ENCODE measurements at places on chromosomes 4 and X.

DNA sequence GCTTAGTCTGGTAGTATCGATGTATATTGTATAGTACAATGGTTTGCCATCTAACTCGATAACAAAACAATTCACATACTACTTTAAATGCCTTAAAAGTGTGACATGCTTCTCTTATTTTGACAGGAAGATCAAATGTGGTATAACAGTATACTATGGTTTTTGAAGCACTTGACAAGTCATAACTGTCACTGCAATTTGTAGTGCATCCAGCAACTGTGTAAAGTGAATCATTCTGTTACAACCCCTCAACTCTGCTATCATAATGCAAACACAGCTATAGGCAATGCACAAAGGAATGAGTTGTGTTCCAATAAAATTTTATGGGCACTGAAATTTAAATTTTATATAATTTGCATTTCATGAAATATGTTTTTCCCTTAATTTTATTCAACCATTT lies 14.0 kb downstream of the RAP1GDS1 start:
- no peak for DNase-seq

DNA sequence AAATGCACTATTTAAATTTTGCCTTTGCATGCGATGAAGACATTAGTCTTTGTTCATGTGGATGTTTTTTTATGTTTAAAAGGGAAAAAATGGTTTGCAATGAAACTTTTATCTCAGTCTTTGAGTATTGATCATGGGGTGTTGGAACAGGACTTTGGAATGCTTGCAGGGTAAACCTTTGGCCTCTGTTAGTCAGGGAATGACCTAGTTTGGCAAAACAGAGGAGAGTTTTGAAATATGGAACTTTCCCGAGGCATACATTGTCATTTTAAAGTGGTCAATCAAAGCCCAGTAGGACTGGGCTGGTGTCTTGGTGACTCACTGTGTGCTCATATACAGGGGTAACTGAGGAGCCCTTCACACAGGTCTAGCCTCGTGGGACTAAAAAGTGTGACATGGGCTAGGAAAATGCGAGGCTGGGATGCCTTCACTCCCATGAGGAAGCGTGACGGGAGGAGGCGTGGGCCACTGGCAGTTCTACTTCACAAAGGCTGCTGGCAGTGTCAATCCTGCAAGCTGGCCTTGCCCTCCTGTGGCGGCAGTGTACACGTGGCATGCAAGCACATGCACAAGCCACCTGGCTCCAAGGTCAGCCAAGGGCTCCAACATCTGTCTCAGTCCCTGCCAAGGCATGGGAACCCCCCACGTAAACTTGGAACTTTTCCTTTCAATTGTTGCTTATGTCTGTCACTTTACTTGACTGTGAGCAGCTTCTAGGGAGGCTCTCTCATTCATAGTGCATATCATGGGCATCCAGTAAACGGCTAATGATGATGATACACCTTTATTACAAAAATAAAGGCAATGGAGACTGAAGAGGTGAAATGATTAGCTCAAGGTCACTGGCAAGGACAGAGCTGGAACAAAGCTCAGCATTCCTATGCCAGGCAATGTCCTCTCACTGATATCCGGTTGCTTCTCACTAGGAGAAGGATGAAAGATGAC lies 5.2 kb upstream of the F11 start:
- DNase-seq: no peak

DNA sequence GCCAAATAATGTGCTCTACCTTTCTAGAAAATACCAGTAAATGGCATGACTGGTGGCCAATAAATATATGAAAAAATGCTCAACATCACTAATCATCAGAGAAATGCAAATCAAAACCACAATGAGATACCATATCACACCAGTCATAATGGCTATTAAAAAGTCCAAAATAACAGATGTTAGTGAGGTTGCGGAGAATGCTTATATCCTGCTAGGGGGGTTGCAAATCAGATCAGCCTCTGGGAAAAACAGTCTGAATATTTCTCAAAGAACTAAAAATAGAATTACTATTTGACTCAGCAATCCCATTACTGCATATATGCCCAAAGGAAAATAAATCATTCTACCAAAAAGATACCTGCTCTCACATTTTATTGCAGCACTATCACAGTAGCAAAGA lies 115.1 kb downstream of the RASGEF1B start:
- no peak for DNase-seq

DNA sequence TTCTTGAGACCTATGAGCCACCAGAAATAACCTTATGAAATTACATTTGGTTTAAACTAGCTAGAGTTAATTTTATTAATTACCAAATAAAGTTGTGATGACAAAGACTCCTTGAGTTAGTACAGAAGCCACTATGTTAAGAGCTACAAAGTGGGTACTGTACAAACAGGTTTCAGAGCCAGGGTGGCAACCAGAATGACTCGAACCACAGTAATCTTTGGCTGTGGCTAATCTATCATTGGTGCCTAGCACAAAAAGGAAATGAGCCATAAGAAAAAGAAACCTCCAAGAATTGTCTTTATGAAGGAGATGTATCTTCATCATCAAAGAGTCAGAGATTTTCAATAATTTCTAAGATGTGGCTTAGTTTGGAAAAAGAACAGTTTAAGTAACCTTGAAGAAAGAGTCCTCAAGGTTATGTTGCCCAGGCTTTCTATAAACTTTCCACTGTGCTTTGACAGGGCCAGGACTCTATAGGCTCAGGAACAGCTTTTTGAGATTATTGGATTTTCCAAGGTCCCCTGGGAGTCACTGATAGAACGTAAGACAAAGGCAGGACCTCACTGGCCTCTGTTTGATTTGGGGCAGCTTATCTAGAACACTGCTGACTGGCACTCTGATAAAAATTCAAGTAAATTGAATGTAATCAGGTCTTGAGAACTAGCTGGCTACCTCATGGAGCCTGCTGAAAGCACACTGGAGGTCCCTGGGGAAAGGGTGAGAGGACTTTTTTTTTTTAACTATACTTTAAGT lies 777.7 kb downstream of the STIM2 start:
- DNase-seq: no peak

GRCh38 chr4:4875611-4876010 lies 16.1 kb downstream of the MSX1 start:
- no peak for DNase-seq

DNA sequence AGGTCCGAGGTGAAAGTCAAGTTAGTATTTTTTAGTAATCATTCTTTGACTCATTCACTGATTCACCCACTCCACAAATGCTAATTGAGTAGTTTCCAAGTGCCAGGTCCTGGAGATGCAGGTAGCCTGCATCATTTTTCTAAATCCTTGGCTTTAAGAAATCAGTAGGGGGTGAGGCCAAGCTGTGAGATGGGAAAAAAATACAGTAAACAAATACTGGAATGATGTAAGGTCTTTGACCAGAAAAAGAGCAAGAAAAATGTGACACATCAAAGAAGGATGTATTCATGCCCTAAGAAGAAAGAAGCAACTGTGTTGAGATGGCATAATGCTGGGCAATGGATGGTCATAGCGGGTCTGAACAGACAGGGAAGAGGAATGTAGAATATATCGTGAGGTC lies 1386.6 kb downstream of the PCDH7 start:
- DNase-seq: no peak

GRCh38 chr4:114519368-114519767 lies 79.2 kb upstream of the UGT8 start:
- DNase-seq: no peak

DNA sequence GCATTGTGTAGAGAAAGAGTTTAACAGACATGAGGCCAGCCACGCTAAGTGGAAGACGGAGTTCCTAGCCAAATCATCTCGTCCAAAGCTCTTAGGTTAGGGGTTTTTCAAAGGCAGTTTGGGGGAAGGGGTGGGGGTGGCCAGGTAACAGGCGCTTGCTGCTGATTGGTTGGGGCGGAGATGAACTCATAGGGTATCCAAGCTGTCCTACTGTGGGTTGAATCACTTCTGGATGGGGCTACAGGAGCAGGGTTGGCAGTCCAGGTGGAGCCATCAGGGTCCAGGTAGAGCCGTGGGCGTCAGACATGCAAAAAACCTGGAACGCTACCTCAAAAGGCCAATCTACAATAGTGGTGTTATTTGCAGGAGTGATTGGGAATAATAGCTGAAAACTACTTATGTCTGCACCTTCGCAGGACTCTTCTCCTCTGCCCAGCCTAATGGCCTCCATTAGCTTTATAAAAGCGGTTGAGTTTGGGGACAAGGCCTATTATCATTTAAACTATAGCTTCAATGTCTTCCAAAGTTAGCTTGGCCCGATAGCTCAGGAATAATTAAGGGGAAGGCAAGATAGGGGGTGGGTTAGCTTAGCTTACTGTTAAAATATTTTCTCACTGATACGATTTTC lies 579.6 kb downstream of the NLGN4X start:
- no peak for DNase-seq

GRCh38 chr4:84582988-84583875 lies at the start of gene CDS1:
TSS of gene CDS1 (plus strand) at chr4:84583127. CDS start at chr4:84583402, 275 bp downstream.
- DNase-seq: peak; percentile 34

GRCh38 chrX:111095974-111096895 lies at the start of gene PAK3:
TSS of gene PAK3 (plus strand) at chrX:111096191. CDS start at chrX:111123104, 26,913 bp downstream.
- DNase-seq: peak; percentile 88

DNA sequence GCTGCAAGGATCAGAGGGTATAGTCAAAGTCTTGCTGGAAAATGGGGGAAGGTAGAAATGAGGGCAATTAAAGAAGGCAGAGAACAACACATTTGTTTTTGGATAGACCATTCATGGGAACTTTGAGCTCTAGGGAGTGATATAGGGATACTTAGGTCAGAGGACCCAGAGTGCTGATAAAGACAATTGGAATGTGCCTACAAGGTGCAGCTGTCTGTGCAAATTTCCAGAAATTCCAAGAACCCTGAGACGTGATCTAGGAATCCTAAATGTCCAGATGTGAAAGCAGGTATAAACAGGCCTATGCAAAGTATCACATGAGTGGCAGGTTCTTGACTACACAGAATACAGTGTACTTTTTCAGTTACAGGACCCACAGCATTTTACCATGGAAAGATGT lies 24.2 kb downstream of the FNIP2 start:
- DNase-seq: no peak

GRCh38 chrX:41332408-41333002 lies 1.5 kb upstream of the DDX3X start:
- no peak for DNase-seq

DNA sequence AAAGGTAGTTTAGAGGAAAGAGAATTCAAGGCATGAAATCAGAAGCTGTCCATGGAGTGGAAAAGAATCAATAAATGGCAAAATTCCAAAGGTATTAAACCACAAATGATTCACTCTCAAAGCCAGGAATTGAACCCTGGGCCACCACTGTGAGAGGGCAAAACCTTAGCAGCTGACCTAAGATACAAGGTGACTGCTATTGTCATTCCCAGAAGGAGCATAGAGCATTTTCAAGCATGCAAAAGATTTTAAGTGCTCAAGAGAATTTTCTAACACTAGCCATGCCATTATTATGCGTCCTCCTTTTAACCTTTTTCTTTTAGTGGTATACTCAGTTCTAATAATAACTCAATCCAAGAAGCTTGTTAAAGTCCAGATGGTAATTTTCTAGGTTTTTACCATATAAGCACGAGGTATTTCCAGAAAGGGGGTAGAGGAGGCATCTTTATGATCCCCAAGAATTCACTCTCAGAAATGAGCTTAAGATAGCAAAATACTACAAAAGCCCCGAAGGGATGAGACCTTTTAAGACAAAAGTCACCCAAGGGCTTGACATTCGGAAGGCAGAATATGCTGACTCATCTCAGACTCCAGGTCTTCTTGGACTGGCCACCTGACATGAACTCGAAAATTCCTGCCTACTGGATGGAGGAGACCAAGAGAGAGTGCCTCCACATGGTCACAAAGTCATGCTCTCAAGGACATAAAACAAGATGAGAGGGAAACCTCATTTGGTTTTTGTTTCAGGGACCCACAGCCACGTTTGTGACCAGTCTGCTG lies 13.8 kb upstream of the PAGE5 start:
- no peak for DNase-seq

DNA sequence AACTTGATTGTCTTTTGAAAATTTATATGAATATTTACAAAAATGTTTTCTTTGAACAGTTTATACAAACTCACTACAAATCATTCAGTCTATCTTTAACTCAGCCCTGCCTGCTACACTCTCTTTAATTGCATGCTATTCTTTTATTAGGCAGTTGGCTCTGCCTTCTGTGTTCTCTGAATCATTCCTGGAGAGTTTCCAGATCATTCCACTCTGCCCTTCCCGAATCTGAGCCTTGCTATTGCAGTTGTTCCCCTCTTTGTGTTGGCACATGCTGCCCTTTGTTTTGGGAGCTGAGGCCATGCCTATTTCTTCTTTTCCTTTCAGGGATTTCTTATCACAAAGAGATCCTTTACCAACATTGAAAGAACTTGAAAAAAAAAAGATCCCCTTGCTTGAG lies 8.7 kb upstream of the TECRL start:
- peak; percentile 3 for DNase-seq

DNA sequence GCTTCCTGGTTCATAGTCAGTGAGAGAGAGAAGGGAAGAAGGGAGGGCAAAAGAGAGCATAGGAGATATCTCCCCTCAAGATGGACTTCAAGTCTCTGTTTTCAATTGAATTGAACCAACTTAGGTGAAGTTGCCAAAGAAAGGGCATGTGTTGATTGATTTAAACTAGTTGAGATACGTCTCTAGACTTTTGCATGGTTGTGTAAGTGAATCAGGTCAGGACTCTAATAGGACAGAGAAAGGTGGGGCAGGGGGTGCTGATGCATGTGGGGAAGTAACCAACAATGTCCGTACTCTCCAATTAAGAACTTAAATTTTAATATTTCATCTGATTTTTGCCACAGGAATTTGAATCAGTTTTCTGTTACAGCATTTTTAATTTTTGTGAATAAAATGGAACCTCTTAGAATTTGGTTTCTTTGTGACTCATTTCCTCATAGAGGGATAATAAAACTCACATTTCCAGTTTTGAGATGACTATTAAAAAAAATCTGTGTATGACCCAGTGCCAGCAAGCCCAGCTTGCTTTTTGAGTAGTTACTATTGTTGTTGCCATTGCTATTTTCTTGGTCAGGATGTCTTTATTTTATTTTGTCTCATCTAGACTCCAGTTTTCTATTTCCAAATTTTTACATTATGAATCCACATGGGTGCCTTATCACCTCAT lies 37.3 kb downstream of the SLIT2 start:
- DNase-seq: no peak

DNA sequence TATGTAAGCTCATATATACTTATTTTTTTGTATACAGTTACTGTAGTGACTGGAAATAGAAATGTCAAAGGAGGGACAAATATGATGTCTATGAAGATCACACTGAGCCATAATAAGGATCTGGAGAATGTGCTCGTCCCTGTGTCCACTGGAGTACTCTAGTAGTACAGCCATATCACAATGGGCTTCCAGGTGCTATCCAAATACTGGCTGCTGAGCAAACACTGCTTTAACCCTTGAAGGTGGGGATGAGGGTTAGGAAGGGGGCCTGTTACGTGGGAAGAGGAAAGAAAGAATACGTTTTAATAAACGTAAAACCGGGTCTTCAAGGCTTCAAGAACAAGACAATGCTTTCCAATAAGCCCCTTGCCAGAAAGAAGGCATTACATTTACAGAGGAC lies 29.8 kb upstream of the TMEM150C start:
- no peak for DNase-seq

GRCh38 chrX:105658136-105658535 lies 164.2 kb upstream of the NRK start:
- DNase-seq: no peak
